Foreskin keratinocyte (primary cell): ENCODE measurements at places on chromosomes 5 and 9.
A peak's percentile ranks its signal among the peaks of the same experiment; 100 is the strongest.

- DNase-seq: no peak
Observed at GRCh38 chr5:114419067-114419388, 57.2 kb downstream of the KCNN2 start.

DNA sequence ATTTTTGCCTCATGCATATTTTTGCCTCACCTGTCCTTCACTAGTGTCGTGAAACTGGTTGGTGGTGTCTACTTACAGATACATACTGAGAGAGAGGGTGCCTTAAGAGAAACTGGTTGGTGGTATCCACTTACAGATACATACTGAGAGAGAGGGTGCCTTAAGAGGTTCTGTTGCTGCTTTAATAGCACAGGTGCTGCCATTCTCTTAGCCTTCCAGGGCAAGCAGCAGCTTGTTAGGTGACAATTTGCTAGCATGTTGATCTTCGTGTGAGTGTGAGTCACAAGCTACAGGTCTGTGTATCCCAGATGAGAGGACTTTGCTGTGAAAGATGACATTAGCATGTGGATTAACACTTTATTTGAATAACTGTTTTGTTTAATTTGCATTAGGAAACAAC, 1.4 kb downstream of the PTTG1 start:
- peak; percentile 71 for DNase-seq

DNA sequence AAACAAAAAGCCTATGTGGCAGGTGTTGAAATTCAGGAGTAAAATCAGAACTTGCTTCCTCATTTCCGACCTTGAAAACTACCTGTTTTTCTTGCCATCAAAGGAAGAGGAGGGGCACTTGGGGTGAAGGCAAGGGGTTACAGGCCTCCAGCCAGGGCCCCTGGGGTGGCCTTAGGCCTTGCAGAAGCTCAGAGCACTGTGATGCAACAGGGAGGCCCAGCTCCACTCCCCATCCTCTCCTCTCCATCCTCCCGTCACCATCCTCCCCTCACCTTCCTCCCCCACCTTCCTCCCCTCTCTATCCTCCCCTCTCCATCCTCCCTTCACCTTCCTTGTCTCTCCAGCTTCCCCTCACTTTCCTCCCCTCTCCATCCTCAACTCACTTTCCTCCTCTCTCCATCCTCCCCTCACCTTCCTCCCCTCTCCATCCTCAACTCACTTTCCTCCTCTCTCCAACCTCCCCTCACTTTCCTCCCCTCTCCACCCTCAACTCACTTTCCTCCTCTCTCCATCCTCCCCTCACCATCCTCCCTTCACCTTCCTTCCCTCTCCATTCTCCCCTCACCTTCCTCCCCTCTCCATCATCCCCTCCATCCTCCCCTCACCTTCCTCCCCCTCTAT, 111.6 kb downstream of the WNK2 start:
- DNase-seq: no peak

DNA sequence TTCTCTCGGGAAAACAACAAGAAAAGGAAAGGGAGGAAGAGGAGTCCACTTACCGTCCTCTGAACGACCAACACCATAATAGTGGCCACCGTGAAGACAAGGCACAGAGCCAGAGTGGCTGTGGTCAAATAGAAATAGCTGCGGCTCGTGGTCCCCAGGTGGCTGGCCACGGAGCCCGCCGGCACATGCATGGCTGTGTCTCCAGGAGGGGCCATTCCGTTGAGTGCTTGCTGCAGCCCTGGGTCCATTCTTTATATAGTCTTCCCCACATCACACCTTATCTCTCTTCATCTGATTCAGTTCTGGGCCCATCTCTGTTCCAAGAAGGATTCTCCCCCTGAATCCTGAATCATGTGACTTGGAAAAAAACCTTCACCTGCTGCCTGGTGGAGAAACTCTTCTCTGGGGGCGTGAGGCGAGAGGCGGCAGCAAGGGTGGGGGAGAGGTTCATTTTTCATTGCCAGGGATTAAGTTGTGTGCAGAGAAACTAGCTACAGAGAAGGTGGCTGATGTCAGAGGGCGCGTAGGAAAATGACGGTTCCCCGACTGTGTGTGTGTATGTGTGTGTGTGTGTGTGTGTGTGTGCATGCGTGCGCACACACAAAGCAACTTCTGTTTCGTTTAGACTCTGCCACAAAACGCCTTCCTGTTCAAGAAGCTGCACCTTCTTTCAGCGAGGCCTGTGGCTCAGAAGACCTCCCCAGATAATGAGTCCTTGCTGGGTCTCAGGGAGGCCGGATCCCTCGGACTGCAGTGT, at the start of gene TNFSF8:
Gene TNFSF8 (minus strand): TSS at position 536 of the 757 bp plus-strand sequence. CDS start 288 bp downstream, at position 248.
- no peak for DNase-seq

- no peak for DNase-seq
Observed at GRCh38 chr5:74432216-74432615, 208.3 kb downstream of the ENC1 start.

DNA sequence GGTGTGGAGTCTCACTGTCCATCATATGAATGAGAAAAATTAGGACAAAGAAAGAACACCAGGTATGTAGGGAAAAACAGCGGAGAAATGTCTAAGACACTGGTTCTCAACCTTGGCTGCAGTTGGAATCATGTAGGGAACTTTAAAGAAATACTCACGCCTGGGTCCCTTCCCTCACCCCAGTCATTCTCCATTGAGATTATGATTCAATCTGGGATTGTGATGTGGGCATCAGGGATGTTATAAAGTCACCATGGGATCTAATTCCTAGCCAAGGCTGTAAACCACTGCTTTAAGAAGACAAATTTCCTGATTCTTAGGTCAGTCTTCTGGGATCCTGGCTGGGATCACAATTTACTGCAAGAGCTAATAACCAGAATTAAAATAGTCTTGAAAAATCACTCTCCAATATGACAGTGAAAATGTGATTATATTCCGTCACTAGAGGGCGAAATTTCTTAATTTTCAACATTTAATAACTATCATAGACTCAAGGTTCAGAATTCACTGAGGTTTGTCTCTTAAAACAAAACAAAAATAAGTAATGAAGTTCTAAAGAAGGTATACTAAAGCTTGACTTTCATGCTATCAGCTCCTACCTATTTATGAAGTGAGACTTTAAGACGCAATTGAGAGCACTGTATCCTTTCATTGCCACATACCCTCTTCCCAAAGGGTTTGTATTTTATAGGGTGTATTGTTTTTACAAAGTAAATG, 60.5 kb downstream of the GLDC start:
- DNase-seq: peak; percentile 19
